ENCODE measurements at places on chromosomes 12 and 14. TPM values are rescaled to one million over a fixed set of nuclear protein-coding genes. Genes with fewer than 3 reads are reported as not detected.

KRT74 gene
- not detected for total RNA-seq

RND1 gene
- not detected for total RNA-seq

DNAH10 gene
- 0.81 TPM for total RNA-seq

AKAP6 gene
- 2.1 TPM for total RNA-seq

GSC gene
- total RNA-seq: not detected

POTEM gene
- not detected for total RNA-seq

TSPAN19 gene
- not detected for total RNA-seq

IL26 gene
- not detected for total RNA-seq

HOXC10 gene
- not detected for total RNA-seq

EML1 gene
- 38.3 TPM for total RNA-seq

SYCP3 gene
- total RNA-seq: 0.16 TPM

CRADD gene
- total RNA-seq: 12.7 TPM

TMEM132D gene
- 0.16 TPM for total RNA-seq

ST8SIA1 gene
- total RNA-seq: 7.1 TPM

KRT78 gene
- total RNA-seq: not detected

GPR135 gene
- total RNA-seq: 4.7 TPM

PCBP2 gene
- 257 TPM for total RNA-seq

NTF3 gene
- total RNA-seq: 4.4 TPM

CDKN1B gene
- 48.2 TPM for total RNA-seq

NUAK1 gene
- 37.3 TPM for total RNA-seq

LACRT gene
- total RNA-seq: not detected

RNU7-1 gene
- total RNA-seq: not detected

LRRK2 gene
- total RNA-seq: 8.9 TPM

KRT83 gene
- not detected for total RNA-seq

CLEC14A gene
- total RNA-seq: 7.7 TPM

ANKRD33 gene
- total RNA-seq: not detected

LRRC43 gene
- 0.65 TPM for total RNA-seq

LAG3 gene
- total RNA-seq: 0.61 TPM

NUP107 gene
- total RNA-seq: 33.6 TPM

CPNE6 gene
- not detected for total RNA-seq

FAM181A gene
- not detected for total RNA-seq

WNK1 gene
- 112 TPM for total RNA-seq

AGAP2 gene
- 0.73 TPM for total RNA-seq

All from hair follicle dermal papilla cell (primary cell).